ENCODE measurements at places on chromosomes 6 and 20.

GRCh38 chr6:111989743-111990142 lies 64.2 kb upstream of the CCN6 start:
- no peak for DNase-seq

DNA sequence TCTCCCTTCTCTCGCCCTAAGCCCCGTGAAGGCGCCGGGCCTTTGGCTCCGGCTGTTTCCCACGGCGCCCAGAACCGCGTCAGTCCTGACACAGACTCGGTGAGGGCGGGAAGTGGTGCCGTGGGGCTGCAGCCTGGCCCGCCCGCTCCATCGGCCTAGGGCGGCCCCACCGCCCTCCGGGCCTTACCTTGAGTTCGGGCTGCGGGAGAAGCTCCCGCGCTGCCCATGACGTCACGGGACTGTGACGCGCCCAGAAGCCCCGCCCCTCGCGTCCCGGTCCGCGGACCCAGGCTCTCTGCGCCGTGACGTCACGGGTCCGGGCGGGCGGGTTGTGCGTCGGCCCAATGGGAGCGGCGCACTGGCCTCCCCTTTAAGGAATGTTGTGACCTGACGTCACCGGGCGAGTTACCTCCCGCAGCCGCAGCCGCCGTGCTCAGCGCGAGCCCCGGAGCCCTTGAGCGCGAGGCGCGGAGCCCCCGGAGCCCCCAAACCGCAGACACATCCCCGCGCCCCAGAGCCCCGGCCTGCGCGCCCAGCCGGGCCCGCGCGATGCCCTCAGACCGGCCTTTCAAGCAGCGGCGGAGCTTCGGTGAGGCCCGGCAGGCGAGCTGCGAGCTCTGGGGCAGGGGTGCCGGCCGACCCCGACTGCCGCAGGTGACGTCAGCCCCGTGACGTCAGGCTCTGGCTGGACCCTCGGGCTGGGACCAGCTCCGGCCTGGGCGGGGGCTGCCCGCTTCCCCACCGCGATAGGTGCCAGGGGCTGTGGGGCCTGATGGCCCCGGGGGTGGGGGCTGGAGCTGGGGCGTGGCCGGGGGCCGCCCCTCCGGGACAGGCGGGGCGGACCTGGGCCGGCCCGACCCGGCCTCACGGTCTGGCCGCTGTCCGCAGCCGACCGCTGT lies at the start of gene MAP1LC3A:
Gene MAP1LC3A (plus strand): TSS at position 399 of the 899 bp plus-strand sequence. CDS start 151 bp downstream, at position 550.
- peak; percentile 97 for DNase-seq

DNA sequence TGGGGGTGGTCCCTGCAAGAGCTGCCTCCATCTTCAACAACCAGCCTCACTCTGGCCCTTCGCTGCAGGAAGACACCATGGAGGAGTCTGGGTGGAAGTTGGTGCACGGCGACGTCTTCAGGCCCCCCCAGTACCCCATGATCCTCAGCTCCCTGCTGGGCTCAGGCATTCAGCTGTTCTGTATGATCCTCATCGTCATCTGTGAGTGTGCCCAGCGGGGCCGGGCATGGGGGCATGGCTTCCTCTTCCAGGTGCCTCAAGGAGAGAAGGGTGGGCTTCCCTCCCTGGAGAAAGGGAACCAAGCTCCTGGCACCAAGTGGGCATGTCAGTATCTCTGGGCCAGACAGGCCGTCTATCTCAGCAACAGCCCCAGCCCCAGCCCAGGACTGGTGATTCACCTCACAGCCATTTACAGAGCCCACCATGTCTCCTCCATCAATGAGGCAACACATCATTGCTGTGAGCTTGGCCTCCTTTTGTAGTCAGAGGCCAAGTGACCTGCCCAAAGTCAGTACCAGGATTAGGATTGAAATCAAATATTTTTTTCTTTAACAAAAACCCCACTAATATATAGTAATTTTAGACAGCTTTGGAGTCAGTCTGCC lies 40.2 kb downstream of the TM9SF4 start:
- DNase-seq, result peak; percentile 13

DNA sequence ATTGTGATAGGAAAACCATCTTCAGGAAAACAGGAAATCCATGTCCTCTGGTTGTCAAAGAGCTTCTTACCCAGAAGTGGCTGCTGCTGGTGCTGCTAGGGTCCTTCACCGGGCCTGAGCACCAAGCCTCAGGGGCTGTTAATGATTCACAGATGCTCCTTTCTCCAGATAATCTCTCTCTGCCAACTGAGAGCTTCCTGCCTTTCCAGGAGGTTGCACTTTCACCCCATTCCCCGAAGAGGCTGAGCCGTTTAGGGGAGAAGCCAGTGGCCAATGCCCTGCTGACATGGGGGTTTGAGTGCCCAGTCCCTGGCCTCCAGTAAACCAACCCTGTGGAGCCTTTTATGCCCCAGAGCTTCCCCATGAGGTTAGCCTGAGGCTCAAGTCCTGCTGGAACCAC lies 122.4 kb downstream of the CBLN4 start:
- DNase-seq, result no peak

DNA sequence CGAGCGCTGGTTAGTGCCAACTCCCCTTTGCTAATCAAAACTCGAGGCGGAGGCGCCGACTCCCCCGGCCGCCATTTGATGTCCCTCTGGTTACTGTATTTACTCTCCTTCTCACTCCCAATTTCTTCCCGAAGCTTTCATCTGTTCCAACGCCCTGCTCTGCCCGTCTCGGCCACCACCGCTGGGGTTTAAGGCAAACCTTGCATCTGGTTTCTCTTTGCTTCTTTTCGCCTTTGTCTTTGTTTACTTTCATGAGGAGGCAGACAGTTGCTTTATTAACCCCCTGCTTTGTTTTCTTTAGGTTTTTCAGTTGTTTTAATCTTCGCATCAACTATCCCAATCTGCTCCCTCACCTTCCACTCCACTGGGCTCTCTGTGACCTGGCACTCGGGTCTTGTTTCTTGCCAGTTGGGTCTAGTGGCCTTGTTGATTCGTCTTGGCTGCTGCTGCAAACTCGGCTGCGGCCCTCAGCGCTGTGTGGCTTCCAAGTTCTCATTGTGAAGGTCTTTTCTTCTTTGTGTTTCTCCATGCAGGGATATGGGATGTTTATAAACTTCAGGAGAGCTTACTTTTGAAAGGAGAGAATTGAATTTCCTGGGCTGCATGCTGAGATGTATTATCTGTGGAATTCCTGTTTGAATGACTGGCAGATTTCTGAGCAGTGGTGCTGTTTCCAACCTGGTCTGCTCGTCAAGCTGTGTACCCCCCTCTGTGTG lies 155.1 kb downstream of the CDC5L start:
- DNase-seq, result no peak

DNA sequence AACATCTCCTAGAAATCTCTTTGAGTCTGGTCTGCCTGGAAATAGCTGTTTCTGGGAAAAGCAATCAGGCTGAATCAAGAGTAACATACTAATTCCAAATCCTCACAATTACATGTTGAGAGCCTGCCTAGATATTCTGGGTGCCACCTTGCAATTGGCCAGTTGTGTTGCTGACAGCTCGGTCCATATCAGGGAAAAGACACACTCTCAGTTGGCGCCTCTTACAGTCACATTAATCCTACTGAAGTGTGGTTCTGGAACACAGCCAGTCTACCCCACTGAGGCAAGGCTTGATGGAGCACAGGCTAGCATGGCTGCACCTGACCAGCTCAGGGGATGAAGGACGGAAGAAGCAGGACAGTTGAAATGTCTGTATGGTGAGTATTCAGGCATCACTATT lies 121.4 kb upstream of the TAB2 start:
- DNase-seq, result no peak

- DNase-seq, result no peak
Observed at GRCh38 chr20:34426026-34426425, 63.0 kb downstream of the ITCH start.

- no peak for DNase-seq
Observed at GRCh38 chr6:69063401-69063800, 428.3 kb downstream of the ADGRB3 start.

All from fibroblast of upper back skin (primary cell).